HT-29 (cell line): ENCODE measurements at places on chromosomes 3 and 15.

DNA sequence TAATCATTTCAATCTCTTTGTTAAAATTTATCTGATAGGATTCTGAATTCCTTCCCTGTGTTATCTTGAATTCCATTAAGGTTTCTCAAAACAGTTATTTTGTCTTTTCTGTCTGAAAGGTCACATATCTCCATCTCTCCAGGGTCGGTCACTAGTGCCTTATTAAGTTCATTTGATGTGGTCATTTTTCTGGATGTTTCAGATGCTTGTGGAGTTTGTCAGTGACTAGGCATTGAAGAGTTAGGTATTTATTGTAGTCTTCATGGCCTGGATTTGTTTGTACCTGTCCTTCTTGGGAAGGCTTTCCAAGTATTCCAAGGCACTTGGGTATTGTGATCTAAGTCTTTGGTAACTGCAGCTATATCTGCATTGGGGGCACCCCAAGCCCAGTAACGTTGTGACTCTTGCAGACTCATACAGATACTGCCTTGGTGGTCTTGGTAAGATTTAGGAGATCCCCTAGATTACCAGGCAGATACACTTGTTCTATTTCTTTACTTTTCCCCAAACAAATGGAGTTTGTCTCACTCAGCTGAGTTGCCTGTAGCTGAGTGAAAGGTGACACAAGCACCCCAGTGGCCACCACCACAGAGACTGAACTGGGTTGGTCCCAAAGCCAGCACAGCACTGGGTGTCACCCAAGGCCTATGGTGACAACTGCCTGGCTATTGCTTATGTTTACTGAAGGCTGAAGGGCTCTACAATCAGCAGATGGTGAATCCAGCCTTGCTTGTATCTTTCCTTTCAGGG, 18.9 kb upstream of the SLC27A2 start:
- DNase-seq: no peak

- peak; percentile 52 for DNase-seq
These were observed 175.8 kb upstream of the MME start for GRCh38 chr3:154904328-154904727.

GRCh38 chr3:184078851-184079250, 18.0 kb upstream of the HTR3E start:
- no peak for DNase-seq

GRCh38 chr3:27022096-27022761, 347.0 kb downstream of the NEK10 start:
- DNase-seq: no peak

GRCh38 chr3:71095511-71096291, 487.8 kb downstream of the FOXP1 start:
- DNase-seq: no peak

DNA sequence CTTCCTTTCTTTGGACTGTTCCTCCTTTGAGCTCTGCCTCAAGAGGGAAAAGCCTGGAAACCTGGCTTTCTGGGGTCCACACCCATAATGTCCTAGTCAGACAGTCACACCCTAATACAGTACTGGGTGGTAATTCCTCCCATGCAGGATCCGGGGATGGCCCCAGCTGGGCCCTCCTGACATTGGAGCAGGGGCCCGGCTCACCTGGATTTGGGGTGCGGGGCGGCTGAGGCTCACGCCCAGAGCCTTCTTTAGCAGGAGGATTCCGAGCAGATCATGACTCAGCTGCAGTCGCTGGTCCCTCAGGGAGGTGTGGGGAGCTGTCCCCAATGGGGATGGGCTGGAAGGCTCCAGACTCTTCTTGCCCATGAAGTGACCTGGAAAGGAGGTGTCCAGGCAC, 1.0 kb downstream of the NMB start:
- DNase-seq: no peak

DNA sequence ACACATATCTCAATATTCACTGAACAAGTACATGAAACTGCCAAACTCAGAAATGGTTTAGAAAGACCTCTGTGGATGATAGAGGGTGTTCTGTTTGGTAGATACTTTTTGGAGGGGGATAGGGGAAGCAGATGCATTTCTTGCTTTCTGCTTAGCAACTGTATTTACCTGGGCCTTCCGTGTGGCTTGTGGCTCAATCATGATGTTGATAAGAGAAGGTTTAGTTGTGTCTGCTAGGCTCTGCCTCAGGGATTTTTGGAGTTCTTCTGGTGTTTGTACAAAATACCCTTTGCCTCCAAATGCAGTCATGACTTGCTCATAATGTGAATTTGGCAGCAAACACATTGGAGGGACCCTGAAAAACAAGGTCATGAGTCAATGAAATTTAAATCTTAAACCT, 38.2 kb downstream of the HACL1 start:
- DNase-seq: no peak

DNA sequence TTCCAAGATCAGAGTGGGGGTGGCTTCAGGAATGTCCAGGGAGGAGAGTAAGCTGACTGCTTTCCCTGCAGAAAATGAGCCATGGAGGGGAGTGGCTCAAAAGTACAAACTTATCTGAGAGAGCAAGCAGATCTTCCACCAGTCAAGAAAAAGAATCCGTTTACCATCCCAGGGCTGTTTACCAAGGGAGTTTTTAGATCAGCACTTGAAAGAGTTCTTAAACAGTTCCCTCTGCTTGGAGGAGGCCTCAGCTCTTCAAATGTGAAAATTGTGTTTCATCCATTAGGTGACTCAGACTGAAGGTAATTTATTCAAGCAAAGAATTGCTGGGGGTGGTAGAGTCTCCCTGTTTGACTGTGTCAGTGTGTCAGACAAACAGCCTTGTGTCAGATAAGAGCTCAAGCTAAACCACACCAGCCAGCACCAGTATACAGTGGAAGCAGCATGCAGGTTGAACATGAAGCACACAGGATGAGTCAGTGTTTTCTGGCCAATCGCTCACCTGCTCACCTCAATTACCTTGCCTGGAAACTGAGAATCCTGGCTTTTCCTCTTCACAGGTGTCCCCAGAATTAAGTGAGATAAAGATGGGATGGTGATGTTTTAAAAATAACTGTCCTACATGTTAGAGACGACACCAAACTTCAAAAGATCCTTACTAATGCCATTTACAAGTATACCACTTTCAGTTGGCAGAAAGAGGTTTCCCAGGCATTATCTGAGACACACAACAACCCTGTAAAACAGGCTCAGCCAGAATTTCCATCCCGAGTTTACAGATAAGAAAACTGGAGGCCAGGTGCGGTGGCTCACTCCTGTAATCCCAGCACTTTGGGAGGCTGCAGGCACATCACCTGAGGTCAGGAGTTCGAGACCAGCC, 21.7 kb downstream of the SH3BP5 start:
- DNase-seq: peak; percentile 21

DNA sequence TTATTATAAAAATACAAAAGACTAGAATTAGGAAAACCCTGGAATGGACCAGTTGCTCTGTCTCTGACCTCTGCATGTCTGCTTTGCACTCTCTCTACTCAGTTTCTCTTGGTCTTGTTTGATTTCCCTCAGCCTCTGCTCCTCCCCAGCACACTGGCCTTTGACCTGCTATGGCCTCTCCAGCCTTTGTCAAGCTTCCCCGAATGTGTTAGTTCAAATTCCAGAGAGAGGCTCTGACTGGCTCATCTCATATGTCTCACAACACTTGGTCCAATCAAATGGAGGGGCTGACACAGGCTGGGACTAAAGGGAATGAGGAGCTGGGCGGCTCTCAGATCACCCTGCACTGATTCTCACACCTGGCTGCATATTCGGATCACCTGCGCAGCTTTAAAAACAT, 52.4 kb upstream of the CMTM8 start:
- no peak for DNase-seq

DNA sequence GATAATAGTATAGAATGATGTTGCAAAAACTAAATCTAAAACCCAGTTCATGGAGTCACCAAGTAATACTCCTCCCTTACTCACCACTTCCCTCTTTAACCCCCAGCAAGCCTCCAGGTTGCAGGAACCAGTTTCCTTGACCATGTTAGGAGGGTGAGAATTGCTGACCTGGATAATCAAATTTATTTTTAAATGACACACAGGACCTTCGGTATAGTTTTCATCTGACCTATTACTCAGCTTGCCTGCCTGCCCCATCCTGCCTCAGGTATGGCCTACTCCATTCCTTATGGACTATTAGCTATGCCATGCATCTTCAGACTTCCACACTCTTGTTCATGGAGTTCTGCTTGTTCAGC, 883 bp downstream of the RTP4 start:
- no peak for DNase-seq

DNA sequence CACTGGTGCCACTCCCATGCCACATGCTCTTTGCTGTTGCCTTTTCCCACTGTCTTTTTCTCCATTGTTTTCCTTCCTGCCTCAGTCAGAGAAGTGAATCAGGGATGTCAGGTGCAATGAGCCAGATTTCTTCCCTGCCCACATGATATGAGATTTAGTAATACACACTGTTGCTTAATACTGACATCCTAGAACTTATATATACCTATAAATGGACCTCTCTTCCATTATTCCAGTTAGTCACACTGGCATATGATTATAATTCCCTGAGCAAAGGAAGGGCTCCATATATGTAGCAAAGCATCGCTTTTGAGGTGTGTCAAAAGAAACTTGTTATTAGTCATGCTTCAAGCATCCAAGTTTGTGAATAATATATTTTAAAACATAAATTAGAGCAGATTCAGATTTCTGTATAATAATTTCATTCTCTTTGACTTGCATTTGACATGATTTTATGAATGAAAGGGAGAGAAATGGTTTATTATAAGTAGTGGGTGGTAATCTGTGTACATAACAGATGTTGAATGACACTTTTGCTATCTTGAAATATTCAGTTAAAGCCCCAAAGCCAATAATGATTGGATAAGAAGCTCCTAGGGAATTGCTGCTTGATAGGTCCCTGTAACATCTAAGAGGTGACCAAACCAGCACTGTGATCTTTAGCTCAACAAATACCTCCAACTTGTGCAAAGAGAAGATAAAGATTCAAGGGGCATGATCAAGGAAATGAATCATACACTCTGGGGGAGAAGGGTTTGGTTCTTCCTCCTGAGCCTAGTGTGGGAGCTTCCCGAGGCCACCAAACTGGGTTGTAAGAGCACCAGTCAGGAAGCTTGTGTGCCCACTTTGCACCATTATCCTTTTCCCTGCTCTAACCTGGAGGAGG, 48.6 kb downstream of the CHST2 start:
- DNase-seq: no peak

DNA sequence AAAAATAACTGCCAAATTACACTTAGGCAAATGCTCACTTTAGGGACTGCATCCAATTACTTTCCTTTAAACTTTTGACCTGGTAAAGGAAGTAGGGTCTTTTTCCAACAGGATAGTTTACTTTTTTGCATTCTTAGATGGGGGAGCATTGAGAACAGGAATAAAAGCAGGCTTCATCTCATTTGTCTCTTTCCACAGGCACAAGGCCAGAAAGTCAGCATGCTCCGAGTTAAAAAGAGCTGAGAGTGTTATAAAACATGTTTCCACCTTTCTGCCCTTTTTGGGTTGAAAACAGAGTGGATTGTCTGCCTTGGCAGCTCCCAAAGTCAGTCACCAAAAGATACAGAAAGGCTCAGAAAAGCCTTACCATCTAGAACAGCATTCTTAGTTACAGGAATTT, 404.9 kb upstream of the ALCAM start:
- no peak for DNase-seq

DNA sequence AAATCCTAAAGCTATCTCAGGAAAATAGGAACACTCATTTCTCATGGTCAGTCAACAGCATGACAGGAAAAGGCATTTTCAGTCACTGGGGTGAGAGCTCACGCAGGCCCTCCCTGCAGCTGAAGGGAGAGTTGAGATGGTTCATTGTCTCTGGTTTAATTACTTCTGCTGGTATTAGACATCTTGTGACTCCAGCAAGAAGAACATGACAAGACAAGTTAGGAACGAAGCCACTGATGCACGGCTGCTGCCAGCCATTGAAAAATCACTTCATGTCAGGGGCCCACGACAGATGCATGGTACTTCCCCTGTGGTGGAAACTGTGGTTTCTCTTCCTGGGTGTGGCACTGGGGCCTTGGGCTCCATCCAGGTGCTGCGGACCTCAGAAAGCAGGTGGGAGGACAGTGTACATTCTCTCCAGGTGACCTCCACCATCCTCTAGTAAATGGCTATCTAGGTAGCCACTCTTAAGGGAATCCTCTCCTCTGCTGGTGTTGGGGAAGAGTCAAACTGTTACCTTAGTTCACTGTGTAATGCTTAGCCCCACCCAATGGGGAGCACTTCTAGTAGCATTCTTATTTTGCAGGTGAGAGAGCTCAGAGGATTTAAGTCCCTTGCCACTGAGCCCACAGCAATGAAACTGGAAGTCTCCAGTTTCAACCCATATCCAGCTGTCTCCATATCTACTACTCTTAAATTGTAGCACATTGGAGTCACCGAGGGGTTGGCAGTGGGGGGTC, 274.2 kb downstream of the LRTM1 start:
- no peak for DNase-seq

DNA sequence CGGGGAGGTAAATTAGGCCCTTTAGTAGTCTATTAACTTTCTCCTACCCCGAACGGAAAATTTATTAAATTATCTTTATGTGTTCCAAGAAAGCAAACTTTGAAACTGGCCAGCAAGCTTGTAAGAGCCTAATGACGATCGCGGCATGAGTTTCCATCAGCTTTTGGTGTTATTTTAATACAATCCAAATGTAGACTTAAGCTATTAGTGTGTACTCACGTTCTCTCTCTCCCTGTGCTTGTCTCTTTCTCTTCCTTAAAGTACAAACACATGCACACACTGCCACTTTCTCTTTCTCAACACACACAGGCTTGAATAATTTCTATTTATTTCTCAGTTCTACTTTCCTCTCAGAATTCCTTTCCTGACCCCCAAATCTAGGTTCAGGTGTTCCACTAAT, 108.8 kb upstream of the MME start:
- no peak for DNase-seq
